Prostate gland (tissue), 2 donors: ENCODE measurements at places on chromosomes 5 and 9. TPM values are rescaled to one million over a fixed set of nuclear protein-coding genes. Genes with fewer than 3 reads are reported as not detected.

DNA sequence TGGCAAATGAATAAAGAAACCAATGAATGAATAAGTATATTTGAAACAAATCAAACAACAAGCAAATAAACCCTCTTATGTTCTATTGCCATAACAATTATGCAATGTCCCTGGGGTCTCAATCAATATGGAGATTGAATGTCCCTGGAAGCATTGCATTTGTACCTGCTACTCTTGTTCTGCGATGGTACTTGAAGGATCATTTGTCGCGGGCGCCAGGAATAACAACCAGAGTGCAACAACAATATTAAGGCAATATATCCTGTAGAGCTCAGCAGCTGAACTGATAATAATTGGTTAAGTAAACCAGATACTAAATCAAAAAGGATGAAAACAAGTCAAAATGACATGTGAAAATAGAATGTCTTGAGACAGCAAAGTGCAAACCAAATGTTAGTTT, 1001.9 kb upstream of the NUDT12 start:
- H3K27ac ChIP-seq: no peak overlapping the region
- H3K4me3 ChIP-seq: no peak overlapping the region
- no peaks in the 10 kb centered on the region for H3K36me3 ChIP-seq
- no peaks in the 10 kb centered on the region for H3K4me1 ChIP-seq

- no peaks in the 10 kb centered on the region for H3K36me3 ChIP-seq
- no peak for DNase-seq
- H3K27ac ChIP-seq: no peak overlapping the region
These were observed 19.8 kb downstream of the TTC23L start for GRCh38 chr5:34858790-34859189.

Gene CCDC192
- total RNA-seq: not detected

GRCh38 chr9:90926936-90927335, 125.3 kb downstream of the SYK start:
- no peak overlapping the region for H3K27ac ChIP-seq
- no peaks in the 10 kb centered on the region for H3K4me1 ChIP-seq
- H3K4me3 ChIP-seq: no peak overlapping the region
- DNase-seq: no peak
- H3K36me3 ChIP-seq: no peaks in the 10 kb centered on the region
- no peaks in the 10 kb centered on the region for H3K27me3 ChIP-seq

DNA sequence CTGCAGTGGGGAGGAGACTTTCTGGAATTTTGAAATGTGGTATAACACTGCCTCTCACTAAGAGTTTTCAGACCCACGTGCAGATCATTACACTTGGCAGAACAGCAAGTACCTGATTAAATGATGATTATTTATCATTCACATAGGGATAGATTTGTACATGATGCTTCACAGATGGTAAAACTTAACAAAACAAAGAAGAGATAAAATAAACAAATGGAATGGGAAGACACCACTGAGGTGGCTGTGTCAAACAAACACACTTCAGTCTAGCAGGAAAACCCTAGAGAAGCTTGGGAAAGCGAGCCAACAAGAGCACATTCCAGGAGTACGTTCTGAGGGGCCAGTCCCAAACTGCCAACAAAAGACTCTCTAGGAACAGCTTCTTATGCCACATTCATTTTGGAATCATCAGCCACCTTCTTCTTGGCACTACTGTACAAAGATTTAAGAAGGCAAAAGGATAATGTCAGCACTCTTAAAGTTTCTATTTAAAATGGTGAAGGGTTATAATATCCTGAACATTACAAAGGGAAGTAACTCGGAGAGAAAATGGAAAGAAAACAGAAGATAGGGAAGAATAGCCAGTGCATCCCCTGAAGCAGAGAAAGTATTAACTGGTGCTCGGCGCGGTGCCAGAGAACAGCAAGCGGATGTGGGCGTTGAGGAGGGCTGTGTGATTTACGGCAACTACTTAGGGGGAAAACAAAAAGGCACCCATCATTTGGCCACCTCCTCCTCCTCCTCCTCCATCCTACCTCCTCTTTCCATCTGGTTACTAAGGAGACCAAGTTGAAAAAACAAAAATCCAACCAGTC, 1.6 kb downstream of the MED27 start:
- no peak overlapping the region for H3K27ac ChIP-seq
- H3K4me3 ChIP-seq: no peak overlapping the region
- H3K36me3 ChIP-seq: no peaks in the 10 kb centered on the region
- H3K4me1 ChIP-seq: peaks cover 10% of the 10 kb centered on the region
